EL (cell line): ENCODE measurements at places on chromosomes 7 and 10.

DNA sequence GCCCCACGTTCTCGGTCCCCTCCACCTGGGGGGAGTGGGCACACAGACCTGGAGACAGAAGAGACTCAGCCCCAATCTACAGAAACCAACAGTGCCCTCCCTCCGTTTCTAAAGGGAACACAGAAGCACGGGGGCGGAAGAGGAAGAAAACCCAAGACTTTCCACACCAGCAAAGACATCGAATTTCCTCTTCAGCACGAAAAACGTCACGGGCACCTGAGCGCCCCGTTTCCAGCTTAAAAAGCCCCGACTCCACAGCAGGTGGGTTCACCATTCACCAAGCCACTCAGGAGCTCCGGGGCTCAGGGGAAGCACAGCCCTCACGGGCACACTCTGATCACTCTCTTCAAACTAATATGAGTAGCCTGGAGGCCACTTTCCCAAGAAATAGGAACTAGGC is 19.6 kb downstream of the NUDT1 start:
- no peak for DNase-seq

GRCh38 chr7:134365341-134366054 is 48.8 kb upstream of the SLC35B4 start:
- peak; percentile 62 for DNase-seq

DNA sequence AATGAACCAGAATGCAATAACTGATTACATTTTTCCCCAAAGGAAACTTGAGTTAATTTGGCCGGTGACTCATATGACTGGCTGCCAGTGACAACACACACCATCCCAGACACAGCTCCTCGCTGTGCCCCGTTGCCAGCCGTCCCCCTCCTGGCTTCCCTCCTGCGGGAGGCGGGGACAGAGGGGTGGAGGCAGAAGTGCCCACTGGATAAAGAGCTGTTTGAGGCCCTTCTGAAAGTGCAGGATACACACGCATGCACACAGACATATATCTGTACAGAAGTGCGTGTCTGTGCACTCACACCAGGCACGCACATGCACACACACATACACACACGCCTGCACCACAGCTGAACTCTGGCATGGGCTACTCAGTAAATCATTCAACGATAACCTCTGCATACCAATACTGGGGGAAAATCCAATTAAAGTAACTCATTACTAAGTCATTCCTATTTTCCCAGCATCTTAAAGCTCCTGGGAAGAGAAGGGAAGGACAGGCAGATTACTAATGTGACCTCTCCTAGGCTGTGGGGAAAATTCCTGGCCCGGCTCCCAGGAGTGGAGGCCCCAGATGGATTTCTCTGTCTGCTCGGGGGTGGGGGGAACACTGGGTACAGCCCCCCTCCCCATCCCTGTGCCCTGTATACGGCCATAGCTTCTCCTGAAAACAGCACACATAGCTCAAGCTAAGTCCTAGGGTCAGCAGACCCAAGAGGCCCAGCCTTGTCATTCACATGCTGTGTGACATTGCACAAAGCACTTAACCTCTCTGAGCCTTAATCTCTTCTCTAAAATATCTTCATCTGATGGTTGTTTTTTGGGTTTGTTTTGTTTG is 52.3 kb upstream of the MYL10 start:
- DNase-seq = peak; percentile 92

- no peak for DNase-seq
Measured at GRCh38 chr10:36446881-36447280, 678.5 kb upstream of the ANKRD30A start.

- peak; percentile 57 for DNase-seq
Measured at GRCh38 chr7:107879400-107880035, 11.5 kb upstream of the DLD start.

DNA sequence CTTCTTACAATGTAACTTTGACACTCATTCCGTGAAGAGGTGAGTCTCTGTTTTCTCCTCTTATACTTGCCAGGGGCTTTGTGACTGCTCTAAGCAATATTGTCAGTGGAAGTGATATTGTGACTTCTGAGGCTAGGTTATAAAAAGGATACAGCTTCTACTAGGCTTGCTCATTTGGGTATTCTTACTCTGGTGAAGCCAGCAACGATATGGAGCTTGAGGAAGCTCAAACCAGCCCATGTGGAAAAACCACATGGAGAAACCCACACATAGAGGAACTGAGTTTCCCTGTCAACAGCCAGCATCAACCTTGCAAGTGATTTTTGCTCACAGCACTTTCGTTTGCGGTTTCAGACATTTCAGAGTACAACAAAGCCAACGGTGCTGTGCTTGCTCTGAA is 149.6 kb upstream of the SEMA3E start:
- DNase-seq = no peak

GRCh38 chr7:141663081-141663849 is 38.7 kb downstream of the DENND11 start:
- no peak for DNase-seq

GRCh38 chr7:92150450-92151017 is 16.3 kb upstream of the CYP51A1 start:
- no peak for DNase-seq

GRCh38 chr10:113099431-113100183 is 149.6 kb downstream of the TCF7L2 start:
- DNase-seq = no peak

DNA sequence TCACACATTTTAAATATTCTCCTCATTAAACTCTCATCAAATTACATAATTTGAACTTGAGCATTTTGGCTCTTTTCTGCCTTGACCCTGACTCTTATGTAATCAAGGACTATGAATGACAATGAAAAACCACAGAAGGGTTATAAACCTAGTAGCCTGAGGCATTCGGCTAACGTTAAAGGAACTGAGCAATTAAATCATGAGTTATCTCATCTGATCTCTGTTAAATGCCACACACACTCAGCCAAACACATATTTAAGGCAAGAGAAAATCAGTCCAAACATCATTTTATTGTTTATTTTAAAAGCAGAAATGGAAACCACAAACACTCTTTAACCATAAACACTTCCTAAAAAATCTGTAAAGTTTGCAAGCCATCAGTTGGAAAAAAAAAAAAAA is 204.3 kb downstream of the DGKI start:
- peak; percentile 87 for DNase-seq

DNA sequence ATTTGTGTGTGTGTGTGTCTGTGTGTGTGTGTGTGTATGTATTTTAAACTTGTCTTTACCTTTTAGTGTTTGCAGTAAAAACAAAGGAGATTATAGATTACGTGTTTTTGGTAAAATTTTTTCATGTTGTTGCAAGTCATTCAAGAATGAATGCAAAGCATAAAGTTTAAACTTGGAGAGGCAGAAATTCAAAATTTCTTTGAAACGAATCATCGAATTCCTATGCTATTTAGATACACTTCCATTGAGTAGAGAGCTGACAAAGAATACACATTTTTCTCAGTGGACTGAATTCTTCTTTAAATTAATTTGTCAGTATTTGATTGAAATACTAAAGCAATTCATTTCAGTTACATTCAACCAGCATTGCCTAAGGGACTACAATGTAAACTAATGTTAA is 66.0 kb upstream of the HDAC9 start:
- peak; percentile 64 for DNase-seq

DNA sequence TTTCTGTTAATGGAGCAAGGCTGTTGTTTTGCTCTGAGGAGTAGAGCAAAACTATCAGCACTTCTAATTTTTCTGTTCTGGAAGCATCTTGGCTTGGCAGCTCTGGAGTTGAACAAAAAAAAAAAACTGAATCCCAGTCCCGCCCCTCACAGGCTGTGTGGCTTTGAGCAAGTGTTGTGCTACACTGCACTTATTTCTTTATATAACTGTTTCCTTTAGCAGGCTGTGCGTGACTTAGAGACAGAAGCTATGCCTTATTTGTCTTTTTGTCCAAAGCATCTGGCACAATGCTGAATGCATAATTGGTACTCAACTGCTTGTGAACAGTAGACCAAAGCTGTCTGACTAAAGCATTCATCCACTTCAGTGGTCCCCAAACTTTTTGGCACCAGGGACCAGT is 96.1 kb downstream of the AMPH start:
- no peak for DNase-seq

DNA sequence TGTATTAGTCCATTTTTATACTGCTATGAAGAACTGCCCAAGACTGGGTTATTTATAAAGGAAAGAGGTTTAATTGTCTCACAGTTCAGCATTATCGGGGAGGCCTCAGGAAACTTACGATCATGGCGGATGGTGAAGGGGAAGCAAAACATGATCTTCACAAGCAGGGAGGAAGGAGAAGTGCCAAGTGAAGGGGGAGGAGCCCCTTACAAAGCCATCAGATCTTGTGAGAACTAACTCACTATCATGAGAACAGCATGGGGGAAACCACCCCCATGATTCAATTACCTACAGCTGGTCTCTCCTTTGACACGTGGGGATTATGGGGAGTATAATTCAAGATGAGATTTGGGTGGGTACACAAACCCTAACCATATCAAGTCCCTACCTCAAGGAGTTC is 85.4 kb downstream of the JAZF1 start:
- DNase-seq = no peak

- DNase-seq = no peak
Measured at GRCh38 chr7:120961638-120962173, 11.1 kb downstream of the ING3 start.

GRCh38 chr7:2146676-2147472 is 85.9 kb downstream of the MAD1L1 start:
- DNase-seq = no peak
